ENCODE measurements at places on chromosomes 6 and 20.

GRCh38 chr6:33192105-33192646, at the start of gene COL11A2:
Gene COL11A2 (minus strand): TSS chr6:33192467. CDS start chr6:33192240, 227 bp downstream.
- no peak for DNase-seq

DNA sequence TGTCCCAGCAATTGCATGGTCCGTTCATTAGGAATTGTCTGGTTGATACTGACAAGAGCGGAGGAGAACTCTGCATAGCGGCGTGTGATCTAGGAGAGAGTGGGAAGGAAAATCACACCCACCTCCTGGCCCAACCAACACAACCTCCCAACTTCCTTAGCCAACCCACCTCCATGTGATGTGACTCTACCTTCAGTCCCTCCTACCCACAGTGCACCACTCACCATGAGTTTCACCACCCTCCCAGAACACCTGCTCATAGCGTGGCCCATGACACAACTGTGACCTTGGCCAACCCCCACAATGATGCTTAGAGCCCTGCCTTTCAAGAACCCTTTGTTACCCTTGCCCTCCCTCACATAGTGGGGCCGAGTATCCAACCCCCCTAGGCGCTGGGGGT, 7.7 kb downstream of the VPS52 start:
- DNase-seq, result no peak

GRCh38 chr6:162875070-162875469, 147.3 kb downstream of the PACRG start:
- no peak for DNase-seq

DNA sequence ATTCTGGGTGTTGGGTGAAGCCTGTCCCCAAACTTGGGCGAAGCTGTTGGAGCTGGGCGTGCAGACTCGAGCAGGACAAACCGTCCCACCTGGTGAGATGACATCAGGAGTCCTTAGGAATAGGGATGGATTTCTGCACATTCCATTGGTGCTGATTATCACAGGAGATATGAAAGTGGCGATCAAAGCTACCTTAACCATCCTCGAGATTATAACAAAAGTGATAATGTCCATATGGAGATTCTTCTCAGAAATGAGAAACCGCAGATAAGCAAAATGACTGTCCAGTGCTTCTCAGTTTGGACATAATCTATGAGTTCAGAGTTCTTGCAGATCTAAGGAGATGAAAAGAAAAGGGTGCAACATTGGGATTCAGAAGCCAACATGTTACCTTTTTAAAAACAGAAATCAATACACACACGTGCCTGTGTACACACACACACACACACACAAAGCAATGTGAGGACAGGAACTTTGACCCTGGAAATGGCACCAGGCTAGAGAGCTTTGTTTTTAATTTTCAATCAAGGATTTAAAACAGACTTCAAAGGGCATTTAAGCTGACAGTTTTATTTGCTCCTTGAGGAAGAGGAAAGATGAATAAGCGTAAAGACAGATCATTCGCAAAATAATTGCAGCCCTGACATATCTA, 165.4 kb downstream of the CD83 start:
- DNase-seq, result no peak

- no peak for DNase-seq
Measured at GRCh38 chr6:113676968-113677367, 180.2 kb upstream of the MARCKS start.

DNA sequence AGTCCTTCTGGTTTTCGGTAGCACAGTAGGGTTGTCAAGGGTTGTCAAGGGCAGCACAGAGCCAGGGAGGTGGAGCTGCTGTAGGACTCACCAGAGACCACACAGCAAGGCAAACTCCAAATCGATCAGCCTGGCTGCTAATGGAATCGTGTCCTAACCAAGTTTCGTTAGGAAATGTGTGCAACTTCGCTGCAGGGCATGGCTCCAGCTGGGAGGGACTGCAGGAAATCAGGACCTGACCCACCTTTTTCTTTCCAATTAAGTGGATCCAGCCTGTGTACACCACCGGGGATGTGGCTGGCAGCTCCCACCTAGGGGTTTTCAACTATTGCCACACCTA, 251.7 kb upstream of the QKI start:
- DNase-seq, result no peak

- no peak for DNase-seq
Measured at GRCh38 chr6:121652726-121653623, 217.5 kb downstream of the GJA1 start.

- peak; percentile 47 for DNase-seq
Measured at GRCh38 chr6:37168811-37169495, 999 bp upstream of the PIM1 start.

DNA sequence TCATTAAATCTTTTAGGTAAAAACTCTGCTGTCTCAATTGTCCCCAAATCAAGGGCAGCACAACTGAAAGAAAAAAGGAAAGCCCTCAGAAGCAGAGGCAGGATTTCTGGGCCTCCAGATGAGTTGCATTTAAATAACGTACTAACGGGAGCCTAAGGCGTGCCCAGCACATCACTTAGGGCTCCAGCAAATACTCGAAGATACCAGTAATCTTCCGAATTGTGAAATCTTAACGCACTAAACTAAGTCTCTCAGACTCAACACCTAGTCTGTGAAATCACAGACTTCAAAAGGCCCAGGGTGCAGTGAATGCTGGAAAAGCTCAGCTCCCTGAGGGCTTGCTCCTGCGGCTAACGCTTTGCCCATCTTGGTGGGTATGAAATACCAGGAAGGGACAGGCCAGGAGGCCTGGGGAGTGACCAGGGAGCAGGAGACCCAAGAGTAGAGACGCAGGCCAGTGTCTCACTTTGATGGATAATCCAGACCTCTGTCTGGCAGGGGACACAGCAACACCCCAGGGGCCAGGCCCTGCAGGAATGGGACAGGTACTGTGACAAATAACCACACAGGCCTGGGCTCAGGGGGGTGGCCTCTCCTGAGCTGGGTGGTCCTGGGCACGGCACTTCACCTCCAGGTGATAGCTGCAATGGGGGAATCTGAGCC, 36.4 kb downstream of the RRBP1 start:
- DNase-seq, result no peak
